ENCODE measurements at places on chromosomes 6 and 20.

DNA sequence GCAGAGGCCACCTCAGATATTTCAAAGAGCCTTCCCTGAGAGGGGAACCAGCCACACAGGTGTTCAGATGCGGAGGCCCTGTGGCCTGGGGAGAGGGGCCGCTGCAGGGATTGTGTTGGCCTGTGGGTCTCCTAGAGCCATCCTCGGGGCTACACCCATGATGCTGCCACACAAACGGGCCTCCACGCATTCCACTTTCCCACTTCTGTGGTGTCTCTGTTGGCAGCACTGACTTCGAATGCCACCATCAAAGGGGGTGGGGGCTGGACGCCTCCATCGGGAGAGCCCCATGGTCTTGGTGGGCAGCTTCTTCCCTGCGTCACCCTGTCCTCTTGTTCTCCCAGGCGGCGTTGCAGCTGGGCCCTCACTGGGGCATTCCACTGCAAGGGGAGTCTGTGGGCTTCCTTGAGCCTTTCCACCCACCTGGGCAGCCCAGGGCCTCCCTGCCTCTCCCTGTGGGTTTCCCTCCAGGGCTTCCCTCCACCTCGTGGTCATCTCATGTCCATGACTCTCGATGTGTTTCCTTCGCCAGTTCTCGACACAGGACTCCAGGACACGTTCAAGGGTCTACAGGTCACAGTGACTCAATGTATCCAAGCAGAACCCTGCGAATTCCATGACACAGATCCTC lies 145.5 kb downstream of the ERMARD start:
- no peak for DNase-seq

- DNase-seq, result no peak
These were observed 40.7 kb downstream of the ZNF831 start for GRCh38 chr20:59204165-59204894.

- peak; percentile 82 for DNase-seq
These were observed 679 bp upstream of the LPIN3 start for GRCh38 chr20:41339957-41340326.

DNA sequence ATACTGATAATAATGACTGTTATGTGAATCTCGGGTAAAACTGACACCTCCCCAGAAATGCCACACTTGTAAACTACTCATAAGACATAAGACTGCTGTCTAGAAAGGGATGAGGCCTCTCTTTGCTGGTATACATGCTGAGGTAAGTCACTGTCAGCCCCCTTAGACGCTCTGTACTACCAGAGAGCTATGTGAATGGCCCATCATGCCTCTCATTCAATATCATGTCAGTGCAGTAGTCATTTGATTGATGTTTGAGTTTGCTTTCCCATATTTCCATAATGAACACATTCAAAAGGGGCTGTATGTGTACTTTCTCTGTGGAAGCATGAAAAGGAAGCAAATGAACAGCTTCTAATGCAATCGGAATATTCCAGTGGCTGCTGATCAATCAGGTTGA lies 119.4 kb upstream of the AGPAT4 start:
- no peak for DNase-seq

- no peak for DNase-seq
These were observed 75.9 kb downstream of the RREB1 start for GRCh38 chr6:7183707-7184106.

DNA sequence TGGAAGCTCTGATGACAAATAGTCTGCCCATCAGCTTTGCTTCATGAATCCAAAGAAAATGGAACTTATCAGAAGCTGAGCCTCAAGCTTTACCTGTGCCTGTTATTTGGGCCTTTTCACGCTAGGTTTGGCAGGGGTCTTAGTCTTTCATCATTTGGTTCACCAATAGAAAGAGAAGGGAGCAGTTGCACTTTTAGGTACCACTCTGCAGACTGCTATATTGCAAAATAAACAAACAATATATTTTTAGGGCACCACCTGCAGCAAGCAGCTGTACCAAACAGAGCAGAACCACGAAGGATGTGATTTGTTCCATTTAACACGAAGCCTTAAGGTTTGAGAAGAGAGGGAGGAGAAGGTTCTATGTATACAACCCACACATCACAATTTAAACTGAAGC lies 291.4 kb upstream of the RNF217 start:
- DNase-seq, result no peak

DNA sequence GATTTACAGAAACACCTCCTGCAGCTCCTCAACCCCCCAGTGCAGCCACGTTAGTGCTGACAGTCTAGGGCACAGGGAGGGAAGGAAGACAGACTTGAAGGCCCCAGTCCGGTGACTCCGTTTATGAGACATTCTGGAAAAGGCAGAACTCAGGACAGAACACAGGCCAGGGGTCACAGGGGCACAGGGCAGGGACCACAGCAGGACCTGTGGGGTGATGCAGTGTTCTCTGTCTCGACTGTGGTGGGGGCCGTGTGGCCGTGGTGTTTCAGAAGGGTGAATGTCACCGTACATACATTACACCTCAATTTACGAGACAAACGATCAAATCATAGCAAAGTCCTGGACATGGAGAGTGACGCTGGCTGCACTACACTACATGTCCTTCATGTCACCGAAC lies 11.3 kb downstream of the BHLHE23 start:
- DNase-seq, result no peak

GRCh38 chr20:51542033-51542570 lies 417 bp downstream of the NFATC2 start:
- no peak for DNase-seq

DNA sequence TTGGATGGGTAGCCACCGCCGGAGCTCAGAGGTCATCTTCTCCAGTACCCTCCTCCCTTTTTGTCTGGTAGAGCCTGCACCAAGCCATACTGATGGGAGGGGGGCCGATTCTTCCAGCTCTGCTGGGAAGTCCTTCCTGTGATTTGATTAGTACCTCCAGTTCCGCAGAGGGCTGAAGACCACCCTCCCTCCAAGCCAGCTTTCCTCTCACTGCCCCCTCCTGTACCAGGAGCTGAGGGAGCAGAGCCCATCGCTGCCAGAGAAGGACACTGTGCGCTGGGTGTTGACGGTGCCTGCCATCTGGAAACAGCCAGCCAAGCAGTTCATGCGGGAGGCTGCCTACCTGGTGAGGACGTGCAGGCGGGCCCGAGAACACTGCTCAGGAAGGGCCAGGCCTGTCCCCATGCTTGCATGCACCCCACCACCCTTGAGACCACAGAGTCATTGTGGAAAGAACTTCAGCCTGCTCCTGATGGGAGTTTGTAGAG lies 13.2 kb downstream of the HSPA12B start:
- DNase-seq, result no peak

DNA sequence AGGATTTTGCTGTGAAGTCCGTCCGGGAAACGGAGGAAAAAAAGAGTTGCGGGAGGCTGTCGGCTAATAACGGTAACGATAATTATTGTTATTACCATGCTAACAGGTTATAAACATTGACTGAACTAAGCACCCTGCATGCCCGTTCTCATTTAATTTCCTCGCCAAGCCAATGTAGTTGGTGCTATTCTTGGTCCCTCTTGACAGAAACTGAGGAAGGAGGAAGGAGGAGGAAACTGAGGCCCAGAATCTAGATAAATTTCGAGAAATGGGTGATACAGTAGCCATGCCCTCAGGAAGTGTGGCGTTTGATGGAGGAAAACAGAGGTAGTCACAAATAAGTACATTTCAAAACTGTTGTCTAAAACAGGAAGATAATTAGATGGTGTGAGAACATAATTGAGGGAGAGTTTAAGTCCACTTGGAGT lies 474 bp downstream of the TPX2 start:
- DNase-seq, result no peak

DNA sequence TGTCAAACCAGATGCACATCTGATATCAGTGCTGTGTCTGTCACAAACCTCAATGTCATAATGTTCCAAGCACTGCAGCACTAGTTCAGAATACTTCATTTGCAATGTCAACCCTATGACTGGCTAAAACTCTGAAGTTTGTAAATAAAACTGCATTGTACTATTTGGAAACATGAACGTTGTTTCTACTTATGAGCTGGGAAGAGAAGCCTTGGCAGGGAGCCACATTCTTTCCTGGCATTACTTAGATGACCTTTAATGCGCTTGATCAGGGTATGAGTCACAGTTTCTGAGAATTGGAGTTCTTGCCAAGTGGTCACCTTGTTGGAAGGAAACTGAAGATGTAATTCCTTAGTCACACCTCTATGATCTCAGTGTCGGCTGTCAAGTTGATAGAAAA lies 664.8 kb upstream of the MMS22L start:
- peak; percentile 1 for DNase-seq

DNA sequence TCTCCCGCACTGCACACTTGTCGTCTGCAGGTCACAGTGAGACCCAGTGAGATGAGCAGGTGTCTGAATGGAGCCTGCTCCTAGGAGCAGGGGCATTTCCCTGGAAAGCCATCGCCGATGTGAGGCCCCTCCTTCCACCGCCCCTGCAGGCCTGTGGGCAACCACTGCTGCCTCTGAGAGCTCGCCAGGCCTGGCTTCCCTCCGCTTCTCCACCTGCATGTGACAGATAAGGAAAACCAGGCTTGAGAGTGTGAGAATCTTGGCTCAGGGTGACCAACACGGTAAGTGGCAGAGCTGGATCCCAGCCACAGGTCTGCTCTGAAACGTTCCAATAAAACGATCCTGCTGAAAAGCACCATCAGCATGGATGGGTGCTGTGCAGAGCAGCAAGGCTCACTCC lies 332.8 kb downstream of the CDH4 start:
- DNase-seq, result no peak

DNA sequence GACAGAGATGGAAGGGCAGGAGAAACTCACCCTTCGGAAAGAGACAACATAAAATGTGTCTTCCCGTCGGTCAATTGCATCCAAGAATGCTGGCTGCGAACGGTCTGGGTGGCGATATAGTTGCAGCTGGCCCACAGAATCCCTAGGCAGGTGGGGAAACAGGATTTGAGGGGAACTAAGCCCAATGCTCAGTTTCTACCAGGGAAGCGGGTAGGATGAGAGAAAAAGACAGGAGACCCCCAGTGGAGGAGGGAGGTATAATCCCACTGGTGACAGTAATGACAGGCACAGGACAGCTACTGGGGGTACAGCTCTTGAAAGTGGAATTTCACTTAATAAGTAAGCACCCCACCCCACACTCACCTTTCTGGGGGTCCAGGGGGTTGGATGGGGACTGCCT lies 7.5 kb upstream of the TNXB start:
- no peak for DNase-seq

GRCh38 chr6:131894493-131895424 lies 56.4 kb downstream of the CCN2 start:
- DNase-seq, result no peak

DNA sequence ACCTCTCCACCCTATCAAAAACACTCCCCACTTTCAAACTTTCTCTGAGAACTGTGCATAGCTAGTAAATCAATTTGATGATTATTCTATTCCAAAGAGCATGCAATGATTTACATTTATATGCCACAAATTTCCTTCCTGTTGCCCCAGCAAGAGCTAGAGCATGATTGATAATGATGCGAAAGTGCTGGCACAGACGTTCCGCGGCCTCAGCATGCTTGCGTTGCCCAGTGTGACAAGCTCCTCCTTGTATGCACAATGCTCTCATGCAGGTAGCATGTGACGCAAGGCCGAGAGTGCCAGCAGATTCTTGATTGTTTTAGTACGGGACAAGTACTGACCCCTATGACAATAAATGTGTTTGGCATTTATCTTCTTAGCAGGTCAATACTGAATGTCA lies 696.3 kb upstream of the SLC35B3 start:
- no peak for DNase-seq

DNA sequence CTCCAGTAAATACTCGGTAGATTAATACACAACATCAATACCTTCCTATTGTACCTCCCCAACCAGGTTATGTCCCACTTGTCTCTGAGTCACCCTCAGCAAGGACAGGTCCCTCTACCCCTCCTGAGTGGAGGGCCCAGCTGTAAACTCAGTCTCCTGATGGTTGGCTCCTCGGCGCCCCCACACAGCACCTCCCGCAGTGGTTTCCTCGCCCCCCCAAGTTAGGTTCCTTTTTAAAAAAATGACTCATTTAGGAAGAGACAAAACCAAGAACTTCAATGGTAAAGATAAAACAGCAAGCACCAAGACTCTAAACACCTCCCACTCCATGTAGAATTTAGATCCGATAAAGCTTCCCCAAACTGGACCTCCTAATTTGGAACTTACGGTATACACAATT lies 83.5 kb downstream of the TRERF1 start:
- DNase-seq, result no peak

DNA sequence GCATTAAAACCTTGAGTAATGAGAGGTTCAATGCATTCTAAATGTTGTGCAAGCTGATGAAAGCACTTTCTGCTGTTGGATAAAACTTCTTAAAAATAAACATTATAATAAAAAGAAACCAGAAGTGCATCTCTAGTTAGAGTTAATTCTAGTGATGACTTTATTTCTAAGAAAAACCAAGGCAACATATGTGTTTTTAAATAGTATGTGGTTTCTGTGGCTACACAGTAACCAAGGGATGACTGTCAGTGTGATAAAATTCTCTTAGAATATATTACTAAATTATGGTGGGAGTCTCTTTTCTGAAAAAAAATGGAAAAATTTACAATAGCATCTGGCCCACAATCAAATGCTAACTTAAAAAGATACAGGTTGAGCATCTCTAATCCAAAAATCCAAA lies 117.0 kb downstream of the ME1 start:
- DNase-seq, result no peak

GRCh38 chr20:3248167-3248992 lies 9.4 kb upstream of the SLC4A11 start:
- no peak for DNase-seq

GRCh38 chr6:145704143-145704781 lies 31.1 kb downstream of the EPM2A start:
- DNase-seq, result peak; percentile 3

GRCh38 chr6:89488438-89488837 lies 55.5 kb downstream of the ANKRD6 start:
- DNase-seq, result no peak

DNA sequence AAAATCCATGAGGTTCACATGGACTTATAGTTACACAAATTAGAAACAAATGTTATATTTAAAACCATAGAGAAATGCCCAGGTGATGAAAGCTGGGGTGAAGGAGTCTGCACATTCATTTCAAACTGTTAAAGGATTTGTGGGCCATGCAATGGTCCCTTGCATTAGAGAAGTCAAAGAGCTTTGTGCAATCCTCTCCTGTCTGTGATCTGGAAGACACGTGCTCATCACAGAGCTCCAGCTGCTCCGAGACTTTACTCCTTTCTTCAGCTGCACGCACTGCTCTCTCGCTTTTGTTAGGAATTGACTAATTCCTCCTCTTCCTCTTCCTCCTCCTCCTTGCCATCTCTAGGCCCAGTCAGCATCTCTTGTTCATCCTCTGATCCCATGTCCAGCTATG lies 4.1 kb upstream of the AIF1 start:
- DNase-seq, result no peak

DNA sequence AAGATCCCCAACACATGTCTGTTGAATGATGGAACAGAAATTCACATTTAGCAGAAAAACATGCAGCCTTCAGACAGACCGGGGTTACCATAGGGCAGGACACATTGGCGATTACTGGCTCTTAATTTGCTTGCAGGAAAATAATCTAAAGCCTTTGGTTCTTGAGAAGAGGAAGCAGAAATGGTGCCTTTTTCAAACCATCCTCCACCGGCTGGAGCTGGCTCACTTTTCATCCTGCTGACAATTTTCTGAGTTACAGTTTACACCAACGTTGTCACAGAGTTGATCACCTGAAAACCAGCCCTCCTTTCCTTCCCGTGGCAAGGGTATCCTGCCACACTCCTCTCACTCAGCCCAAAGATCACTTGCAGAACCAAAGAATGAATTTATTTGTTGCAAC lies 32.6 kb downstream of the SF3B5 start:
- DNase-seq, result no peak
